ENCODE measurements at places on chromosomes 3 and 15.

DNA sequence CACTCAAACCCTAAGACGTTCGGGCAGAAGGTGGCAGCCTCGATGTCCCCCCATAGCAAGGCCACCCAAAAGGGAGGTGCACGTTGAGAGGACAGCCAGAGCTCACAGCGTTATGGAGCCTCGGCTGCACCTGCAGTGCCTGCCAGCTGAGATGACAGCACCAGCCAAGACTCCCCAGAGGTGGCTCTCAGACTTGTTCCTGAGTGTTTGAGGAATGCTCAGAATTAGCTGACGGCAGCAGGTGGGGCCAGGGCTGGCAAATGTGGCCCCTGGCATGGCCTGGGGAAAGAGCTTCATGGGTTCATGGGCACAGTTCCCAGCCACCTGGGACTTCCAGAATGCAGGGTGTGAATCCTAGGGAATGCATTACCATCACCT is 177.8 kb downstream of the KLF13 start:
- no peak for DNase-seq

- DNase-seq, result no peak
Measured at GRCh38 chr15:100016632-100017031, 283.4 kb upstream of the LYSMD4 start.

GRCh38 chr15:82039871-82040270 is 5.9 kb downstream of the MEX3B start:
- DNase-seq, result no peak

DNA sequence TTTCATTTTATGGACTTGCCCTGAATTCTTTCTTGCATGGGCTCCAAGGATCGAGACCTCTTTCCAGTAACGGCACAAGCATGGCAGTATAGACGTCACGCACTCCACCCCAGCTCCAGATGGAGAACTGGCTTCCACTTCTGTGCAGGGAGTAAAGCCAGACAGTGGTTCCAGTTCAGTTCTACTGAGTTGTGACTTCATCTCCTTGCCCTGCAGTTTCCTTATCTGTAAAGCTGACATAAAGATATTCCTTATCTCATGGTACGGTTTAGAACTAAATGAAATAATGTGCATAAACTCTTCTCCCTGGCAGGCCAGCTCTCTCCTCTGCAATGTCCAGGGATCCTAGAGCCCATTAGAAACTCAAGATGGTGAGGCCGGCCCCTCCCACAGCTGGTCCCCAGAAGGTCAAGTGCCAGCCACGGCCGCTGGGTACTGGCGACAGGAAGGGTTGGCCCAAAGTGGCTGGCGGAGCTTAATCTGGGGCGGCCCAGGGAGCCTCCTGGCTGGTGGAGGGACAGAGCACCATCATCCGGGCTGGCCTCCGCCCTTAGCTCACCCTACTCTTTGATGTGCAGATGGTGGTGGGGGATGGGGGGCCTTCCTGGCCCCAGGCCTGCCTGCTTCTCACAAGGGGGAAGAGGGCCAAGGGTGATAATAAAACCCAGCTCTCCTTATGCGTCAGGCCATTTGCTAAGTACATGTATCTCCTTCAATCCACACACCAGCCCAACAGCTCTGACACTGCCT is 7.2 kb downstream of the MESP2 start:
- DNase-seq, result peak; percentile 29

GRCh38 chr15:42367041-42367440 is 7.7 kb downstream of the CAPN3 start:
- DNase-seq, result no peak

DNA sequence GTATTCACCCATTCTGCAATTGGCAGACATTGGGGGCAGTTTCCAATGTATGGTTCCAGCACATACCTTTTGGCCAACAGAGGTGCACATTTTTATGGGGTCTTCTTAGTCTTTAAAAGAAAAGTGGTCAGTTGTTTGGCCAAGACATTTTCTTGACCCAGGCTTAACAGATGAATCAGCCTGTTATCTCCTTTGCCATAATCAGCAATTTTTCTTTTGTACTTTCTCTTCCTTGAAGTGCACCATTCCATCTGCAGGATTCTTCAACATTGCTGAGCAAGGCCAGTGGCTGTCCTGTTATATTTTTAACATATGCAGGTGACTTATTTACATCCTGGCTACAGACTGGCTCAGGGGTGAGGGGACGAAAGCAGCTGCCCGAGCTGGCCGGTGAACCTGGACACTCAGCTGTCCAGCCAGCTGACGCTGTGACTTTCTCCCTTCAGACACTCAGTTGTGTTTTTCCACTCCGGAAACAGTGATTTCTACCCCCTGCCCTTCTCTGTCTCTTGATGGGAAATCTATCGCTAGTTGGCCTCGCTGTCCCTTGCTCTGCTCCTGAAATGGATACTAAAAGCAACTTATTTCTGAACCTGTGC is 96.5 kb upstream of the TNFAIP8L3 start:
- DNase-seq, result no peak

GRCh38 chr3:13415236-13415986 is 4.7 kb downstream of the NUP210 start:
- no peak for DNase-seq

GRCh38 chr3:88225326-88226008 is 75.7 kb downstream of the C3orf38 start:
- DNase-seq, result no peak

DNA sequence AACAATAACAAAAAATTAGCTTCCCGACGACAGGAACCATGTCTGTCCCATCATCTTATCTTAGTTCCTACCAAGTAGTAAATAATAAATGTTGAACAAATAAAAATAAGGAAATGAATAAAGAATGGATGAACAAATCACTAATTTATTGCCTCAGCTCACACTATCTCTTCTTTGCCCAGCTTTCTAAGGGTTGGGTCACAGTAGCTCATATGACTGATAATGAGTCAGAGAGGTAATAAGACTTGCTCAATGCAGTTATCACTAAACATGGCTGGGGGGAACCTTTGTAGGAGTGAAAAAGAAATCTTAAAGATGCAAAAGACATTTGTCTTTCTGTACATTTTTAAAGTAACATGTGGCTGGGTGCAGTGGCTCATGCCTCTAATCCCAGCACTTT is 182.2 kb downstream of the WDR76 start:
- DNase-seq, result peak; percentile 82

All from IMR-90 (cell line).